ENCODE measurements at places on chromosomes 13 and 19.

GRCh38 chr13:40787062-40787461, 2.3 kb upstream of the SLC25A15 start:
- DNase-seq, result no peak

DNA sequence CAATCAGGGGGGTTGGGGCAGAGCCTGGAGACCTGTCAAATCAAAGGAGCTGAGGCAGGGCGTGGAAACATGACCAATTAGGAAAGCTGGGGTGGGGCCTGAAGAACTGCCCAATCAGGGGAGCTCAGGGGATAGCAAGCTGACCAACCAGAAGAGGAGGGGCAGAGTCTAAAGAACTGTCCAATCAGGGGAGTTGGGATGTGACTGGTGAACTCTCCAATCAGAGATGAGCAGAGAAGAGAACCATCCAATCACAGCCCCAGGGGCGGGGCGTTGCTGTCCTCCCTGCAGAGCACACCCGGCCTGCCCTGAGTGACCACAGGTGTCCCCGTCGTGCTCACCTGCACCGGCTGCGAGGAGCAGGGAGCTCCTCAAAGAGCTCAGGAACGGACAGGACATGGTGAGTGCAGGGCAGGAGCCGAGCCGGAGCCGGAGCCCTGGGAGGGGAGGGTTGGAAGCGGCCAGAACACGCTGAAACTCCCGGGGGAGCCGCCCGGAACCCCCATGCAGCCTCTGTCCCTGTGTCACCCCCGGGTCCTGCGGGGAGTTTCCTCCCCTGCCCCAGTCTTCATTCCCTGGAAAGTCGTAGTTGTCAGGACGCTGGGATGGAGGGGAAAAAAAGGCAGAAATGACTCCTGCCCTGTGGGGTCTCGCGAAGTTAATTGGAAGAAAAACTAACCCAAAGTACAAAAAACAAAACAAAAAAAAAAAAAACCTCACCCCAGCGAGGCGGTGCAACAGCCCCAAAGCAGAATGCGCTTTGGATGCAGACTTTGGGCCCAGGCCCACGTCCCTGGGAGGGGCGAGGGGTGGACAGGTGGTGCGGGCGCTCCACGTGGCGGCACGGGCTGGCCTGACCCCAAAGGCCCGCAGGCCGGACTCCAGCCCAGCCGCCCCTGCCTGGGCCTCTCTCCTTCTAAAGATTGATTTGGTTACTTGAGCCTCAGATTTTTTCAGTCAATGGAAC, at the start of gene ZNF556:
ZNF556 (plus strand) TSS at position 311 of the 967 bp plus-strand sequence; CDS start at position 398, 87 bp downstream.
- no peak for DNase-seq

DNA sequence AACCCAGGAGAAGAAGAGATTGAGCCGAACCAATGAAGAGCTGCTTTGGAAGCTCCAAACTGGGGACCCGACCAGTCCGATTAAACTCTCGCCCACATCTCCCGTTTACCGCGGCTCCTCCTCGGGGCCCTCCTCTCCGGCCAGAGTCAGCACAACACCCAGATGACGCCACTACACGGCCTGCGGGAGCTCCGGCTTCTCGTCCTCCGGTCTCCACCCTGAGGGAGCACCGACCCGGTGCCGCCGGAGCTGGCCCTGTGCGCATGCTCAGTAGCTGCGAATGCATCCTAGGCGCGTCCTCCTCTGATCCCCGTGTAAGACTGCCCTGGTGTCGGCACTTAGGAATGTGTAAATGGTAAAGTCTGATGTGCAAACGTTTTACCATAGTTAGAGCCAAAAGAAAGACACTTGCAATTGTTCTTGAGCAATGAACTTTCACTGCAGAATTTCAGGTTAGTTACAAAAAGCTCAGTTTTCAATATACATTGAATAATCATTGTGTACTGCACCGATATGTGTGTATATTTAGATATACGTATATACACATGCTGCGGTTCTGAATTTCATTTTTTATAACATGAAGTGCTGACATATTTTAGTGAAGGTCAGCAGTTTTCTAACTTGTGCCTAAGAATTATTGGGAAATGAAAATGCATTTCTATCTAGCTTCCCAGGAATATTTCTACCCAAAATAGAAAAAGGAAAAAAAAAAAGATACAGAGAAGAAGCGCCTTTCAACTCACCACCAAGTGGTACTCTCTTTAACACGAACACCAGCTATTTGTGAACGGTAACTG, 92.2 kb downstream of the SLC7A1 start:
- DNase-seq, result peak; percentile 31

- peak; percentile 22 for DNase-seq
Observed at GRCh38 chr13:113211774-113212173, 2.4 kb downstream of the CUL4A start.

GRCh38 chr19:46620716-46621115, 4.2 kb downstream of the PTGIR start:
- DNase-seq, result no peak

GRCh38 chr19:55272142-55272541, 7.8 kb downstream of the HSPBP1 start:
- no peak for DNase-seq

- no peak for DNase-seq
Observed at GRCh38 chr19:18725841-18726770, 42.6 kb downstream of the CRTC1 start.

GRCh38 chr19:19642506-19643157, 825 bp downstream of the GMIP start:
- no peak for DNase-seq

DNA sequence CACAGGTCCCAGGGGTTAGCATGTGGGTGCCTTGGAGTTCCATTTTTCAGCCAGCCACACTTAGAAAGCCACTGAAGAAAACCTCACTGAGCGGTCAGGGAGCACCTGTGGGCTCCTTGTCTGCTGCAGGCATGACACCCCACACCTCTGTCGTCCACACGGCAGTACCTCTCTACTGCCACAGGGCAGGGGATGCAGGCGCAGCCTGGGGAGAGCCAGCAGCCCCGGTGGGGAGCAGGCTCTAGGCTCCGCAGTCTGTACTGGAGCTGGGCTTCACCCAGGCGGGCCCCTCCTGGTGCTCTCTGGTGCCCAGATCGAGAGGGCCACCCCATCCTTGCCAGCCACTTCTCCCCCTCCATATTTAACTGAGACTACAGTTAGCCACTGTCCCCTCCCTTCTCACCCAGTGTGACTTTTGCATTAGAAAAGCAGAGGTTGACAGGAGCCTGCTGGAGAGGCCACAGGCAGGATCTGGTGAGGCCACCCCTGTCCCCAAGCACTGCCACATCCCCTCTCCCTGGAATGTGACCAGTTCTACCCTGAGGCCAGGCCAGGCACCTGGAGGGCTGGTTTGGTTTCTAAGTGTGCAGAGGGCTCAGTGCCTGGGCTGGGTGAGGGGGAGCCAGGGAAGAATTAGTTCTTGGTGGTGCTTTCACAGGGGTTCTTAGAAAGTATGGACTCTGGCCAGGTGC, 104.4 kb downstream of the KDM4B start:
- no peak for DNase-seq

DNA sequence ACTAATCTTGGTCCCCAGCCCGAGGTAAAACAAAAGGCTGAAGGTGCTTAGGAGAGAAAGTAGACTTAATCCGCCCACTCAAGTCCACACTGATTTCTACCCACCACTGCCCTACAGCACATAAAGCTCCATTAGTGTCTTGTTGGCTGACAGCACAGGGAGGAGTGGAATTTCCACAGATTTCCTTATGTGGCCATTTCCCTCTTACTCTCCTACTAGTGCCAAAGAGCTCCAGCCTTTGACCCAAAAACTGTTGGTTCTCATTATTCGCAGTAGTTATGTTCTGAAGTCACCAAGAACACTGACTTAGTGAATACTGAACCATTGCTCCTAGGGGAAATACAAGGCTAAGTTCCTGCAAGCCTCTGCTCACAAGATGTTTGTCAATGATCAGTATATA, 61.2 kb downstream of the RAB20 start:
- no peak for DNase-seq

DNA sequence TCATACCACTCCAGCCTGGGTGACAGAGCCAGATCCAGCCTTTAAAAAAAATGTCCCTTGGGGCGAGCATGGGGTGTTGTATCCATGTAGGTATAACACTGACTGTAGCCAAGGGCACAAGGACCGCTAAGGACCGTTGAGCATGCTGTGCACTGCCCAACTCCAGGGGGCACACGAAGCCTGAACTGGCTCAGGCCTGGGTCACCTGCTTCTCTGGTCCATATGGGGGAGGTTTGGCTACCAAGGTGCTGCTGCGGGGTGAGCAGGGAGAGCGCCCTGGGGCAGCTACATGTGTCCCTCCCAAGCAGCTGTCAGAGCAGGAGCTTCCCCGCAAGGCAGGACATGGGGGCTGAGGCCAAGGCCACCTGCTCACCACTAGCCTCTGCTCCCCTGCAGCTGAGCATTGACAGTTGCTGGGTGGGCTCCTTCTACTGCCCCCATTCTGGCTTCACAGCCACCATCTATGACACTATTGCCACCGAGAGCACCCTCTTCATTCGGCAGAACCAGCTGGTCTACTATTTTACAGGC, 16.3 kb downstream of the CATSPERG start:
- no peak for DNase-seq

GRCh38 chr13:59374691-59375090, 789.0 kb downstream of the DIAPH3 start:
- DNase-seq, result no peak

DNA sequence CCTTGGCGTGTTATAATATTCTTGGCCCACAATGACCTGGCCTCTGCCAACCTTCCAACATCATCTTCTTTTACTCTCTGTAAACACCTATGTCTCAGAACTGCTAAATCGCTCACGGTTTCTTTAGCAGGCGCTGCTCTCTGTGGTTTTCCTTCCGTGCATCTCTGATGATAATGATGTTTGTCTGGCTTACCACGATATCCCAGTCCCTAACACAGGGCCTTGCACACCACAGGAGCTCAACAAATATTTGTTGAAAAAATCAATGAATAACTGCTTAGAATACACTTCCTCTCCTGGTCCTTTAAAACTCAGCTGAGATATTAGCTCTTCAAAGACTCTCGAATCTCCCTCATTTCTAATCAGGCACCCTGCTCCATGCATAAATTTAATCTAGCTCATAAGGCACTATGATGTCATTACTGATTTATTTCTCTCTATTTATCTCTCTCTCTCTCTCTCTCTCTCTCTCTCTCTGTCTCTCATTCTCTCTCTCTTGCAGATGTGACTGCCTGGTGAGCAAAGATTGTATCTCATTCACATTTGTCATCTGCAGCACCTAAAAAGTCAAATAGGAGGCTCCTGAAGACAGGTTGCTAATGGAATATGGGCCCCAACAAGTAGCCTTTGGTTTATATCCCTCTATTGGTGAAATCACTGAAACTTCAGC, 206.4 kb downstream of the NHLRC3 start:
- no peak for DNase-seq

DNA sequence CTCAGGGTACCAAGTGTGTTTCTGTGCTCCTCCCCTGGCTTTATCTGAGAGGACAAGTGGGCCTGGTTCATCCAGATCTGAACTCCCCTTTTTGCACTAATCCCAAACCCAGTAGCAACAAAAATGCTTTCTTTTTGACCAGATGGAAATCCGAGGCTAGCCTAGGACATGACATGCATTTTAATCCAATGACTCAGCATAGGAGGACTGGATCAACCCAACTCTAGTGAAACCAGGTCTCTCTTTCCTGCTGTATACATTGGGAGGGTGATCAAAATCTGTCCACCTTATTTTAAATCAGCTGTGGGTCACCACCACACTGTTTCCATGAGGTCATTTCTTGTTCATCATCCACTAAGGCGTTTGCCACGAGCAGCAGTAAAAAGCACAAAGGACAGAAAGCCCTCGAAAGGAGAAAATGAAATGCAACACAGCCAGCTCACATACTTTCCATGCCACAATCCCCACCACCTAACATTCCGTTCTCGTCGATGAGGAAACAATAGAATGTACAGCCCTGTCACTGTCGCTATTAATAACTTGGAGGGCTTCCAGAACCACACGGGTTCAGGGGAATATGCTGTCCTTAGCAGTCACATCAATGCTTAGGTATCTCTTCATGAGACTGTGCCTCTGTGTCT, 543.0 kb downstream of the IRS2 start:
- DNase-seq, result no peak

GRCh38 chr19:42465827-42466280, 23.1 kb upstream of the CXCL17 start:
- DNase-seq, result no peak

- no peak for DNase-seq
Observed at GRCh38 chr19:55097864-55098715, 19.3 kb downstream of the PPP1R12C start.

GRCh38 chr19:10554760-10555609, 10.8 kb downstream of the KRI1 start:
- DNase-seq, result no peak

GRCh38 chr13:61253105-61253877, 162.4 kb downstream of the PCDH20 start:
- no peak for DNase-seq

DNA sequence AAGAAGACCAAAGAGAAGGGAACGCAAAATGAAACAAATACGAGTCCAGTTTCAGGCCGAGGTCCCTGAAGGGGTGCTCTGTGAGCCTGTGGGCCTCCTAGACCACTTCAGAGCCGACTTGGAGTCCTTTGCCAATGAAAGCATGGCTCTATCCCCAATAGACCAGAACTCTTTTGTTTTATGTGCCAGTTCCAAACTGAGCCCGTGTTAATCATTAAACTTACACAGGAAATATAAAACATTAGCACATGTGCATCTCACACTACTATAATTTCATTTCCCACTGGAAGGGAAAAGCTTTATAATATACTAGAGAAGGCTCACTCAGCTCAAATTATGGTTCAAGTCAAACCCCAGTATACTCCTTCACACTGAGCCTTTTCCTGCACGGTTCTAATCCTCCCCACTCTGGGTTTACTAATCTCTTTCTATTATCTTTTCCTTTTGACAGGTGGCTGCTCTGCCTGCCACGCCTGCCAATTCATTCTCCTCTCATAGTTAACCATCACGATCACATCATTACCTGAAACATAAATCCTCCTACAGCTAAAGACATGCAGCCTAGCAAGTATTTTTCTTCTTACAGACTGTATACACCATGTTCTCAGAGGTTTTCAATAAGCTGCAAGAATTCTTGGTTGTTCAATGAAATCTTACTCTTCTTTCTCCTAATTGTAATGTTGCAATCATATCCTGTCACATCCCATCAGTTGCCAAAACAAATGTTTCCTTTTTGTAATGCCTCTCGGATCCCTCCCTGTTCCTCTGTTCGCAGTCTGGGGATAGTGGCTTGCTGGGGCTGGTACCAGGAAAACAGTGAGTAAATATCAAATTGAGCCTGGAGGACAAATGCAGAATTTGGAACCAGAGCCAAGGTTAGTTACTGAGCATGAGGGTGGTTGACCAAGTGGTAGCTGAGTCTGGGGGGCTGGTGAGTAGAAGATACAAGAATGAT, 18.8 kb upstream of the WASF3 start:
- DNase-seq, result no peak

Measured in neural crest cell (in vitro differentiated cells).